ENCODE measurements at places on chromosomes 1 and 21.

DNA sequence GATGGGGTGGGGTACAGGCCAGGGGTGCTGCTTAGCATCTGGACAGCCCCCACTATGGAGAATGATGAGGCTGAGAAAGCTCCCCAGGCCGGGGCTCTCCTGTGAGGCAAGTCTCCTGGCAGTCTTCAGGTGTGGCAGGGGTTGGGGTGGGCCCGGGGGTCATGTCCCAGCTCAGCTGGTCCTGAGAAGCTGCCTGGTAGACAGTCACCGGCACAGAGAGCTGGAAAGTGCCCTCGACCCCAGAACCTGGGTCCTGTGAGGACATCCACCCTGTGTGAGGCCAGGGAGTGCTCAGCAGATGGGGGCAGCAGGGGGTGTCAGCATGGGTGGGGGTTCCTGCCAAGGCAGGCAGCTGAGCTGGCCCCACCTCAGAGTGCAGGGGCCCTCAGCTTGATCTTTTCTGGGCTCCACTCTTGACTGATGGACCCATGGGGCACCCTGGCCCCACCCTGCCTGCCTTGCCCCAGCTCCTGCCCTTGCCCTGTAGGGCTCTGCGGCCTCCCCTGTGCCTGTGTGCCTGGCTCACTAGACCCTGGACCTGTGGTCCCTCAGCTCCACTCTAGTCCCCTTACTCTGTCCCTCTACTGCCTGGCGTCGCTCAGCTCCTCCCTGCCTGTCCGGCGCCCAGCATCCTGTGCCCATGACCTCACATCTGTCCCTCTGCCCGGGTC lies 5.8 kb downstream of the IBA57 start:
- no peak for DNase-seq

- no peak for DNase-seq
These were observed 15.1 kb downstream of the RNF223 start for GRCh38 chr1:1058921-1059493.

DNA sequence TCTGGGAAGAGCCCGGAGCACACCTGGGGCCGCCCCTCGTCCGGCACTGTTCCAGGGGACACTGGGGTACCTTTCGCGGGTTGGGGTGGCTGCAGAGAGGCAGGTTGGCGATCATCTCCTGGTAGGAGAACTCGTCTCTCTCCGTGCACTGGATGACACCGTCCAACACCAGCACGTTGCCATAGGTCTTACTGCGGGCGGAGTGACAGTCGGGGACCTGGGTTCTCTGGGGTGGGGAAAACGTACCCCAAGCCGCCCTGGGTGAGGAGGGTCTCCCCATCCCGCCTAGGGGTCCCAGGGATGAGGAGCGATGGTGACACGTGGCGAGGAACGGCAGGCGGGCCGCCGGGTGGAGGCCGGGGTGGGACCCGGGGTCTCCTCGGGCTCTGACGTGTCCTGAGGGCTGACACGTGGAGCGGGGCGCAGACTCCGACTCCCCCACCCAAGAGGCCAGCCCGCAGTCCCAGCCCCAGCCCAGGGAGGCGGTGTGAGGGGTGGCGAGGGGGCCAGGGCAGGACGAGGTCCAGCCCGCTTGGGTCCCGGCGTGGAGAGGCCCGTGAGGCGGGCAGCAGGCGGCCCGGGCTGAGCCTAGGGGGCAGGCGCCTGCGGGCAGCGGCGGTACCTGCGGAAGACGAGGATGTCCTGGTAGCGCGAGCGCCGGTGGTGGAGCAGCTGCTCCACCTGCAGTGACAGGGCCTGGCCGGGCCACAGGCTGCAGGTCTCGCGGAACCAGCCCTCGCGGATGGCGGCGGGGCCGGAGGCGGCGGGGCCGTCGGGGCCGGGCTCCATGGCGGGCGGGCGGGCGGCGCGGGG lies 457 bp downstream of the SRM start:
- DNase-seq, result peak; percentile 45

GRCh38 chr21:17819877-17820229 lies 697 bp upstream of the C21orf91 start:
- peak; percentile 53 for DNase-seq

DNA sequence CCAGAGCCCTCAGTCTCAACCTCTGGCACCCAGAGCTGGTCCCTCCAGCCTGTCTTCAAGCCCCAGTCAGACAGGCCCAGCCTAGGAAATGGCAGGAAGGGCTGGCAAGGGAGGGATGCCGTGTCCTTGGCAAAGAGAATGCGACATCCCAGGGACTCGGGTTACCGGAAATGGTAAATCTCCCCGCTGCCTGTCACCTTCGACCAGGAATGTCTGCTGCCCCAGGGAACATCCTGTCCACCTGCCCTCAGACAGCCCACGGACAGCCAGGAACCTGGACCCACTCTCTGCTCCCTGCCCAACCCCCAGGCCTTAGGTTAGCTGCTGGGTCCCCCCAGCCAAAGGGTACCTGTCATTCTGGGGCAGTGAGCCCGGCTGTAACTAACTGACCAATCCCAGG lies 23.9 kb downstream of the HSPG2 start:
- no peak for DNase-seq

GRCh38 chr1:18161690-18162089 lies 54.1 kb downstream of the IGSF21 start:
- no peak for DNase-seq

DNA sequence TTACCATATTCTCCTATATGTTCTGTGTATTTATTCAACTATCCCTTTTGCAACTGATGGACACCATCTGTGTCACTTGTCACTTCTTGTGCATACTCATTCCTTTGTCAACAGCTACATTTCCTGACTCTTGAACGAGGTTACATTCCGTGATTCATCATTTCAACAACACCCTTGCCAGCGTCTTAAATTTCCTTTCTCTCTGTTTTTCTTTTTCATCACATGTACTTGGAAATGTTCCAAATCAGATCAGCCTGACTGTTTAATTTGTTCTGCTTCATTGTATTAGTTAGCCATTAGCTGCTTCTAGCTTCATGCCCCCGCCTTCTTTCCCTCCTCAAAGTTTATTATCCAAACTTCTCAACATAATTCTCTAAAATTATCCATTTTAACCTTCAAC lies 173.0 kb downstream of the ADGRL4 start:
- DNase-seq, result no peak

GRCh38 chr1:33049371-33049770 lies 12.7 kb upstream of the AK2 start:
- DNase-seq, result no peak

DNA sequence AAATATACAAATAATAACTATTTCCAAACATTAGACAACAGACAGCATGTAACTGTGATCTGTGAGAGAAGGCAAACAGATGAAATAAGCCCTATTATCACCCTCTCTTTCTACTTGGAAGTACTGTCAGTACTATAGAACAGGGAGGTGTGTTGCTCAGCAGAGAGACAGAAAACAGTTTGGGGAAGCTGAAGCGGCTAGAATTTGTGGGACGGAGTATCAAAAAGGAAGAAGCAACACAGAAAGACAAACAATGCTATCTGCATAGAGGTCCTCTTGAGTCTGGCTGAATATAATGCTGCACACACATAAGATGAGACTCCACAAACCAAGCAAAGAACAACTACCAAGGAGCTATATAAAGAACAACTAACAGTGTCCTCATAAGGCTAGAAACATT lies 59.4 kb downstream of the ZZZ3 start:
- DNase-seq, result no peak

- no peak for DNase-seq
These were observed 60.8 kb downstream of the NGF start for GRCh38 chr1:115277276-115277675.

DNA sequence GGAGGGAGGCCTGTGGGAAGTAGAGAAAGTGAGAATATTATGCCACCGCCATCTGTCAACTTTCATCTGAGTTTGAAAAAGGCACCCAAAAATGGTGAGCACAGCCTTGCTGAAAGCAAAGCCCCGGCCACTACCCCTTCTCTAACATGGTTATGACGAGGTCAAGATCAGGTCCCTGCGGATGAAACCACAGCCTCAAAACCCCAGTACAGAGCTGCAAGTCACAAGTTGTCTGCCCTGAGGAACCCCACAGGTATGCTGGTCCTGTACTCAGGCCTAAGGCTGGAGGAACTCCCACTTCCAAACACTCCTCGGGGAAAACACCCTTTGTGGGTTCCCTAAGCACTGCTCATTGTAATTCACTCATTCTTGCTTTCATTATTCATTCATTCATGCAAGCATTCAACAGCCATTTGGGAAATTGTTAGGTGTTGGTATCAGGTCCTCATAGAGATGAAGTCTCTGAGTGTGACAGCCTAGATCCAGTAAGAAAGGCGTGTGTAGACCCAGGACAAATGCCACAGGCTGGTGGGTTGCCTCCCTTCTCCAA lies 216.6 kb upstream of the EDN2 start:
- DNase-seq, result no peak

DNA sequence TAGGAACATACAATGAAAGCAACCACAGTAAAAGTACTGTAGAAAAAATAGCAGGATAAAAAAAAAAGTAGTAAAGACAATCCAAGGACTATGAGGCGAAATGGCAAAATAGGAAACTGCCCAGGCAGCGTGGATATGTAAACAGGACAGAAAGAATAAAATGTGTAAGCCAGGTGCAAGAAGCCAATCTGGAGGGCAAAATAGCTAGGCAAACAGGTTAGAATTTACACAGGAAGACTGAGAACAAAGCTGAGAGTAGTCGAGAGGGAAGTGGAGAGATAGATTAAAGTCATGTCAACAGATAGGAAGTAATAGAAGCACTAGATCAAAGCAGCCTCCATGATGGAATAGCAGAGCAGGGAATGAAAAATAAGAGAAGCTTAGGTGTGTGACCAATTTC lies 124.2 kb upstream of the B3GALT2 start:
- DNase-seq, result no peak

- no peak for DNase-seq
These were observed 11.8 kb upstream of the RAB3B start for GRCh38 chr1:52002038-52002917.

GRCh38 chr1:67978890-67979516 lies 71.4 kb downstream of the DIRAS3 start:
- no peak for DNase-seq

DNA sequence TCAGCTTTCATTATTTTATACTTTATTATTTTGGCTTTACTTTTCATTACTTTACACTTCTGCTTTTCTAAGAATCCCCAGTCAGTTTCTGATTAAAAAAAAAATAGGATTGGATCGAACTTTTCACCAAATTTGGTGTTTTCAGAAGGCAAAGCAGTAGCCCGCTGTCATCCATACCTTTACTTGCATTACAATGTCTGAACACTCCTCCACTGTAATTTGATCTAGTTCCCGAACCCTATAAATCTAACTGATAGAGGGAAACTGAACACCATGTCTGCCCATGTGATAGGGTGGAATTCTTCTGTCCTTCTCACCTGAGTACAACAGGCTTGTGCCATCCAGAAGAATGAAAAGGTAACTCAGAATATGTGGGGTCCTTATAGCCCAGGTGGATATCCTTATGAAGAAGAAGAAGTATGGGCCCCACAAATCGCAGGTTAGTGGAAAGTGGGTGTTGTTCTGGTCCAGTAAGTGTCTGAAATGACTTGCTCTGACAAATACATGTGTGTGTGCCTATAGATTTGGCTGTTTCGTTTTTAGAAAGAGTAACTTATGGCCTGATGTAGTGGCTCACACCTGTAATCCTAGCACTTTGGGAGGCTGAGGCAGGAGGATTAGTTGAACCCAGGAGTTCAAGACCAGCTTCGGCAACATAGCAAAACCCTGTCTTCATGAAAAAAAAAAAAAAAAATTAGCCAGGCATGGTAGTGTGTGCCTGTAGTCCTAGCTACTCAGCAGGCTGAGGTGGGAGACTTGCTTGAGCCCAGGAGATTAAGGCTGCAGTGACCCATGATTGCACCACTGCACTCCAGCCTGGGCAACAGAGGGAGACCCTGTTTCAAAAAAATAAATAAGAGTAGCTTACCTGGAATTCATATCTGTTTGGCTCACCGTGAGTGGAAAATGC lies 26.6 kb upstream of the CDC14A start:
- no peak for DNase-seq

DNA sequence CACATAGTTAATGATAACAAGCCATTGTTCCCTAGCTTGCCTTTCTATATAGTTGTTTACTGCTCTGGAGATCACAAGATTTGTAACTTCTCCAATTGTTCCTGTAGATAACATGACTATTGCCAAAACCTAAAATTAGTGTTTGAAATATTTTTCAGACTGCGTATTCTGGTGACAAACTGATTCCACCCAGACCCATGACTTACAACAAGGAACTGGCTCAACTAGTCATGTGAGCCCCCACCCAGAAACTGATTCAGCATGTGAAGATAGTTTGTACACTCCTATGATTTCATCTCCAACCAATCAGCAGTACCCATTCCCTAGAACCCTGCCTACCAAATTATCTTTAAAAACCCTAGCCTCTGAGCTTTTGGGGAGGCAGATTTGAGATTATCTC lies 131.4 kb upstream of the BCL9 start:
- DNase-seq, result no peak

DNA sequence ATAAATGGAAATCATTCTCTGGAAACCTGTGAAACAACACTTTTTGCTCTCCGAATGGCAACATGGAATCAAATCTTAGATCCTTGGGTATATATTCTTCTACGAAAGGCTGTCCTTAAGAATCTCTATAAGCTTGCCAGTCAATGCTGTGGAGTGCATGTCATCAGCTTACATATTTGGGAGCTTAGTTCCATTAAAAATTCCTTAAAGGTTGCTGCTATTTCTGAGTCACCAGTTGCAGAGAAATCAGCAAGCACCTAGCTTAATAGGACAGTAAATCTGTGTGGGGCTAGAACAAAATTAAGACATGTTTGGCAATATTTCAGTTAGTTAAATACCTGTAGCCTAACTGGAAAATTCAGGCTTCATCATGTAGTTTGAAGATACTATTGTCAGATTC lies 45.7 kb downstream of the PTGFR start:
- no peak for DNase-seq

DNA sequence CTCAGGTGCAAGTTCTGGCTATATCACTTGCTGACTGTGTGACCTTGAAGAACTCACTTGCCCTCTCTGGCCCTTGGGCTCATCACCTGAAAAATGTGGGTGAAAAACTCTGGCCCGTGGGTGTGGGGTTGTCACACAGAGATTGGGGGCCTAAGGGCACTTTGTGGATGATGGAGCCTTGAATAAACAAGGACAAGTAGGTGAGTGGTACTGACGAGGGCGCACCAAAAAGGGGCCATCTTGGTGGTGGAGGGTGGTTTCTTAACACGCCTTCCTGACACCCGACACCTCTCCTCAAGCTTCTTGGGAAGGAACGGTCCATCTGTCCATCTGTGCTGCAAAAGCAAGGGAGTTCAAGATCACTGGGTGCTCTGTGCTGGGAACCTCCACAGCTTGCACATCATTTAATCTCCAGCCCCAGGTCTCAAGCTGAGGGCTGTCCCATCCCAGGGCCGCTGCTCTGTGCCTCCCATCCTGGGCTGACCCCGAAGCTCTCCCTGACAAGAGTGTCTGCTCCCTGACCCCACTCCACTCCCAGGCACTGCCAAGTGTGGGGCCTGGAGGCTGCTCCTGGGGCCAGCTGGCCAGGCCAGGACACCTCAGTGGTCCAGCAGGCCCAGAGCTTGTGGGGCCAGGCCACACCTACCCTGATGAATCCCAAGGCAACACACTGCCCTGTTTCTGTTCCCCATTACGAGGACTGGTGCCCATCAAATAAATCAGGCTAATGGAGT lies 97.3 kb downstream of the GLIS1 start:
- DNase-seq, result no peak

Data from activated CD4-positive, CD25-positive, alpha-beta regulatory T cell (primary cell).